ENCODE measurements at places on chromosomes 6 and 20.

DNA sequence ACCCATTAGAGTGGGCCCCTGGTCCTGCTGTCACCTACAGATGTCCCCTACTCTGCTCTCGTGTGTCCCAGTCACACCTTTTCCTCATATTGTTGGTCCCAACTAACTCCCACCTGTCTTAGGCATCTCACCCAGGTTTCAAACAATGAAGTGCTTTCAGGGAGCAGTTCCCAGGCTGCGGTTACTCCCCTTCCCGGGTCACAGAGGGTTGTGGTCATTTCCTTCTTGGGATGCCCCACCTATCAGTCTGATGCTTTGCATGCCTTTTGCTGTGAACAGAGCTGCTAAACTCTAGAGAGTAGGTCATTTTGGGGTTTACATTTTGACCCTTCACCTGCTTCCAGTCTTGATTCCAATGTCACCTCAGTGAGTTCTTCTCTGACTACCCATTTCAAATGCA, 181.6 kb downstream of the CDC5L start:
- DNase-seq, result no peak

DNA sequence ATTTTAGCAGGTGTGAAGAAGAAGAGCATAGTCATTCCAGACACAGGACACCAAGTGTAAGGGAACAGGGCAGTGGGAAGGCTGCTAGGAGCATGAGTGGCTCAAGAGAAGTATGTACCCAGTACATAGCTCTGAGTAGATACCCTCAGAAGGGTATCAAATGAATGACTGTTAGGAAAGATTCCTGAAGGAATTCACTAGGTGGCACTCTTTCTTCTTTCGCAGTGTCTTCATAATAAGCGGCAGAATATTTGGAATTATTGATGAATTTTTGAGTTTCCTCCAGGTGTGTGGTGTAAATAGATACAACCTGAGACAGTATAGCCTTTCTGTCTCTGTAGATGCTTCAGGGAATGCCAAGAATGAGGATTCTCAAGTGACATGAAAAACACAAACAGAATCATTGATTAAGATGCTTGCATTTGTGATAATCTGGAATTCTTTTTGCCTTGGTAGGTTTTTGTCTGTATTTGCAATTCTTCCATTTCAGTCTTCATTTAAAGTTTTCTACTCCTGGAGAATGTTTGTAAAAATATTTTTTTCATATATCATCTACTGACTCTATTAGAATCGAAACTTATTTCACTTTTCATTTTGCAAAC, 264.3 kb upstream of the RIMS1 start:
- no peak for DNase-seq

DNA sequence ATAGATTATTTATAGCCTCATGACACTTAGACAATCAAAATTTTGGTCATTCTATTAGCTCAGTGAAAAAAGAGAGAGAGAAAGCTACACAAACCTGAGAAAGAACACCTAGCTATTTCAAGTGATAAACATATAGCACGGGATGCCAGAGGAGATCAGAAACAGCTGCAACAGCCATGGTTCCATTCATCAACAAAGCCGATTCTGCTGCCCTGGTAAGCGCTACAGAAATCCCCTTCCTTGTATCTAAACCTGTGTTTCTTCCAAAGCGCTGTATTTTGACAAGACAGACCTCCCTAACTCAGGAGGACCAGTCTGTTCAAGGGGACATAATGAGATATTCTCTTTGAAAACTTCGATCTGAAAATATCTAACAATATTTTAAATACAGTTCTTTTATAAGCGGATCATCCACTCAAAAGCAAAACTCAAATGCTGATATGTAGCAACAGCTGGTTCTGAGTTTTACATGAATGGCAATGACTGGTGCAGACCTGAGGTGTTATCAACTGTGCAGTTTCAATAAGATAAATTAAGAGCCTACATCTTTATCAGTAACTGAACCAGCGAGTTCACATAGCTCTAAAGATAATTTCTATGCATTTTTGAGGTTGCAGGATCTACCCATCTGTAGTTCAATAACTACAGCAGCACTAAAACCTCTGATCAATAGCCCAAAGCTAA, 447.8 kb downstream of the FRK start:
- no peak for DNase-seq

- no peak for DNase-seq
Measured at GRCh38 chr20:32920066-32920465, 61.3 kb downstream of the EFCAB8 start.

- no peak for DNase-seq
Measured at GRCh38 chr6:74814440-74814839, 391.4 kb downstream of the COL12A1 start.

DNA sequence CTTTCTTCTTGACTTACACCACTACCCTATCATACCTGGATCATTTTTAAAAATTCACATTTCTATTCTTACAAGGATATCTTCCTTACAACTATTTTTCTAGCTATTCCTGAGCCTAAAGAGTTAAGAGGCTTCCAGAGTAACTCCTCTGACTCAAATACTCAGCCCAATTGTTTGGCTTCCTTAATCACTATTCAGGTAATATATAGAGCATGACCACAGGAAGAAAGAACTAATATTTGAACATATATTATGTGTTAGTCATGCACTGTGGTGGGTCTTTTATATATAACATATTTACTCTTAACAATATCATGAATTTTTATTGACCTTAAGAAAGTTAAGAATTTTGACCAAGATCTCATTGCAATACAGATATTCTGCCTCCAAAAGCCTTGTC, 42.0 kb upstream of the ID4 start:
- no peak for DNase-seq

- no peak for DNase-seq
Measured at GRCh38 chr6:32609391-32609730, 19.7 kb upstream of the HLA-DRB1 start.

Data from substantia nigra (tissue), 51 donors.